Kidney (tissue), 22 donors: ENCODE measurements at places on chromosomes 7 and 10. TPM values are rescaled to one million over a fixed set of nuclear protein-coding genes. Genes with fewer than 3 reads are reported as not detected.

DNA sequence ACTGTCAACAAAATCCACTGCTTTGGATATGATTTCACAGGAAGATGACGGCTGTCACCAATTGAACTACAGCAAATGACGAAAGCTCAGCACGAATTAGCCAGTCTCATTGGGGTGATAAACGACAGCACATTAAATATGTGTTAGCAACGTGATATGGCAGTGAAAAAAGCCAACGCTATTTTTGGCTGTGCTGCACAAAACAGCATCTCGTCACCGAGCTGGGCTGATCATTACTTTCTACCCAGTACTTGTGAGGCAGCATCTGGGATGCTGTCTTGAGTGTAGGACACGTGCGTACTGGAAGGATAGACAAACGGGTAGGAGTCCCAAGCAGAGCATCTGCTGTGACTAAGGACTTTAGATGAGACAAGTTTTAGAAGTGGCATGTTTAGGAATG is 138.3 kb downstream of the EXOC4 start:
- DNase-seq = no peak

GRCh38 chr7:82624337-82624736 is 180.8 kb upstream of the CACNA2D1 start:
- DNase-seq = no peak

DNA sequence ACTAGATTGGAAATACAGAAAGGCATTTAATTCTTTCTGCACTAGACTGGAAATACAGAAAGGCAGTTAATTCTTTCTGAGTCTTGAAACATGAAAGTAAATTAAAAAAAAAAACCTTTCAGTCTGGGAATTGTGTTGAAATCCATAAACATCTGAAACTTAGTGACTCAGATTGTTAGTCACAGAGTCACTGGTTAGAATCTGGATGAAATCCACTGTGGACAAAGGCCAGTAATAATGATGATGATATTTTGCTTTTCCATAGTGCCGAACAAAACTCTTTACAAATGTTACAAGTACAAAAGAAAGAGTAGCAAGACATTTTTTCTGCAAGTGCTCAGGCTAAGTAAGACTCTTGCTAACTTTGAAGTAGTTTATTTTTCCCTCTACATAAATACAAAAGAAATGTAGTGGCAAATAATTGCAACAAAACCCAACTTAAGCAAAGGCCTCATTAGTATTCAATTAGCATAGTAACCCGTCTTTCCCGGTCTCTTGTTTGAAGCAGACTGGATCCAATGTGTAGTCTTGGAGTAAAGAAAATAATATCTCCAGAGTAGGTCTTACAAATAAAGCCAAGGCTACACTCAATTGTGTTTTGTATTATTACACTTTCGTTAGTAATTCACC is 5.8 kb upstream of the PRTFDC1 start:
- DNase-seq = no peak

TMEM273 gene
- polyA plus RNA-seq = 3.2 TPM

DNA sequence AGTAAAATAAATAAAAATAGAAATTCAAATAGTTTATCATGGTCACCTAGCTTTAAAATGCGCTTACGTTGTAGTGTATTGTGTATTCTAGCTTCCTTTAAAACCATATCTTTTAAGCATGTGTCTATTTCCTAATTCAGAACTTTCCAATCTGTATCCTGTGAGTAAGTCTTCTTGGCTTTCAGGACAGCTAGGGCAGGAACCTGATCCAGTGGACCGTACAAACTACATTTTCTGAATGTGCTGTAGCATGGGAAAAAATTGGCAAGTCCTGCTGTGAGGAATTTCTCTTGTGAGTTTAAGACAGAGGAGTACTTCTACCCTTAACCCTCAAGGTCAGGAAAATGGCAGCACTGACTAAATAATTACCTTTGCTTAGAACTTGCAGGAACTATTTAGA is 12.1 kb downstream of the OPN1SW start:
- DNase-seq = no peak

DNA sequence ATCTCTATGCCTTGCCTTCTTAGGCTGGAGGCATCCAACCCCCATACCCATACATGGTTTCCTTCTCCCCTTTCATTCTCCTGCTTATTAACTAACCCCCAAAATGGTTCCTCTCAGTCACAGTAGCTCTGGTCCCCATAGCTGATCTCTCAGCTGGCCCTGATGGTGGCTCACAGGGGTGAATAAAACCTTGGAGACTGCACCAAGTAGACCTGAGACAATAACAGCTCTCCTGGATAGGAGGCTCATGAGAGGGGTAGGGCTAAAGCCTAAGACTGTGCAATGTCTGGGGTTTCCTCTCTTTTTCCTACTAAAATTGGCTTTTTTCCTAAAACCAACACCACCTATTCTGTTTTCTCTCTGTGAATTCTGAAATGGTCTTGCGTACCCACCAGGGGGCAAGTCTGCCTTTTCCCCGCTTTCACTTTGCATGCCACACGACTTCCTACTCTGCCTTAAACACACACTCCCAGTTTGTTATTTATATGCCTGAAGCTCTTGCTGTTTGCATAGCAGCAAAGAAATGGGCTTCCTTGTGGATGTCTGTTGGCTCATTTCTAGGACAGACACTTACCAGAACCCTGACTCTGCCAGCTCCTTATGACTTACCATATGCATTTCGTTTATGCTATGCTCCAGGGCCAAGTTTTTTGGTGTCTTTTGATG is 18.4 kb upstream of the PON1 start:
- DNase-seq = no peak

GRCh38 chr10:5413012-5413938 is 918 bp downstream of the NET1 start:
- no peak for DNase-seq

DNA sequence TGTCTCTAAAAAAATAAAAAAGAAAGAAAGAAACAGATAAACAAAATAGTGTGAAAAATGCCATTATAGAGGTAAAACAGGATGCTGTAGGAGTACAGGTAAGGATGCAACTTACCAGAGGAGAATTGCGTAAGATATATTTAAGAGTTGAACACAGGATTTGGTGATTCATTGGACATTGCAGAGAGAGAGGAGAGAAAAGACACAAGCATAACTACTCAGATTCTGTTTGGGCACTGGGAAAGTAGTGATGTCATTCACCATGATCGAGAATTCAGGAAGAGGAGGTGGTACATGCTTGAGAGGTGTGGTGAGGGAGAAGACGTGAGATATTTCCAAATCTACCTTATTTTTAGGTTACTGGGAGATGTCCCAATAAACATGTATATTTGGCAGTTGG is 97.6 kb downstream of the AASS start:
- no peak for DNase-seq

DNA sequence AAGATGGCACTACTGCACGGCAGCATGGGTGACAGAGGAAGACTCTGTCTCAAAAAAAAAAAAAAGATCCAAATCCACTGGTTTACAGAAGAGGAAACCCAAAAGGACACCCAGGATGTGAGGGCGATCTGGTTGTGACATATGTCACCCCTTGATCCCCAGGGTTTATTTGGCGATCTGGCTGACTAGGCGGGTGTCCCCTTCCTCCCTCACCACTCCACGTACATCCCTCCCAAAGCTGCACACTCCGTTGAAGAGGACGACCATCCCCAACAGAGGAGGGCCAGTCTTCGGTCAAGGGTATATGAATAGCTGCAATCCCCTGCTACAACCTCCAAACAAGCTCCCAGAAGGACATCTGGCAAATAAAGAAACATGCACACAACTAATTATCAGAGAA is 111.6 kb downstream of the HTR5A start:
- DNase-seq = no peak

CCDC146 gene
- polyA plus RNA-seq = 8.8 TPM

DNA sequence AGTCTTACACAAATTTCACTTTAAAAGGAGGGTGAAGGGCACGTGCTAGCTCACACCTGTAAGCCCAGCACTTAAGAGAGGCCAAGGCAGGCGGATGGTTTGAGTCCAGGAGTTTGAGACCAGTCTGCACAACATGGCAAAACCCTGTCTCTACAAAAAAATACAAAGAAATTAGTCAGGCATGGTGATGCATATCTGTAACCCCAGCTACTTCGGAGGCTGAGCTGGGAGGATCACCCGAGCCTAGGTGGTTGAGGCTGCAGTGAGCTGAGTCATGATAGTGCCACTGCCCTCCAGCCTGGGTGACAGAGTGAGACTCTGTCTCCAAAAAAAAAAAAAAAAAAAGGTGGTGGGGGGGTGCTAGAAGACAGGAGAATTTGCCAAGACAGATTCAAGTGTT is 237.3 kb upstream of the KLF14 start:
- DNase-seq = no peak

DNA sequence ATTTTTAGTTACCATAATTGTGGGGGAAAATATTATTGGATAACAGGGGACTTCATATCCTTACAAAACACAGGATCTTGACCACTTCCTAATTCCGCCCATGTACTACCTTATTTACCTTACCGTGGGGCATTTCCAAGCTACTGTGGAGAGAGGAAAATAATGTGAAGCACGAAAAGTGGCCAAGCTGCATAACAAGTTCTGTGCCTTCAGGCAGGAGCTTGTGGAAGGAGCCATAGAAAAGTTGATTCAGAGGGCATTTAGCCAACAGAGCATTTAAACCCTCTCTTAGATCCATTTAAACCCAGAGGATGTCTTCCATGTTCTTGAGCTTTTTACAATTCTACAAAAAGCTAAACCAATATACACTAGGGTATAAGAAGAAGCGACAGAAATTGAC is 41.6 kb downstream of the DNAJB9 start:
- no peak for DNase-seq

GRCh38 chr10:99733366-99733765 is 1.3 kb downstream of the CUTC start:
- no peak for DNase-seq

DNA sequence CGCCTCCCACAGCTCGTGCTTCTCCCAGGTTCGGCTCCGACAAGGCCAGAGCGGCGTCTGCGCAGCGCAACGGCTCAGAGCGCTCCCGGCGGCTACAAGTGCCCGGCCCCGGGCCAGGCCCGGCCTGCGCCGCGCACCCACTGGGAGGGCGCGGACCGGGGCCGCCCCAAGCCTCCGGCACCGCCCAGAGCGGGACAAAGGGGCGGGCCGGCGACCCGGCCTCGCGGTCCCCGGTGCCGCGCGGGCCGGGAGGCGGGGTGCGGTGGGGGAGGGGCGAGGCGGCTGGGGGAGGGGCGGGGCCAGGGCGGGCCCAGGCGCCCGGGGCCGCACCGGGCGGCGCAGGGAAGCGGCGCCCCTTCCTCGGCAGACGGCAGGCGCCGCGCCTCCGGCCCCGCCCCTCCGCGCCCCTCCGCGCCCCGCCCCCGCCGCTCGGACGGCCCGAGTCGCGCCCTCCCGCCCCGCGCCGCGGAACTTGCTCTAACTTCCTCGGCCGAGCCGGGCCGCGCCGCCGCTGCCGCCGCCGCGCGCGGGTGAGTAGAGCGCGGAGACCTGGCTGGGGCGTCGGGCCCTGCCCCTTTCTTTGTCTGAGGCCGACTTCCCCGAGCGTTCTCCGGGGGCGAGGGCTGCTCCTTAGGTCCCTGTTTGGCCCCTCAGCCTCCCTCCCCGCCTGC is at the start of gene TSPAN14:
Gene TSPAN14 (plus strand): TSS at position 469 of the 671 bp plus-strand sequence. CDS start 34,924 bp downstream, outside the sequence.
- DNase-seq = peak; percentile 96

SPDYE18 gene
- polyA plus RNA-seq = not detected

SLC18A3 gene
- polyA plus RNA-seq = not detected

ZWINT gene
- polyA plus RNA-seq = 5.0 TPM

SH2B2 gene
- polyA plus RNA-seq = 4.5 TPM

DNA sequence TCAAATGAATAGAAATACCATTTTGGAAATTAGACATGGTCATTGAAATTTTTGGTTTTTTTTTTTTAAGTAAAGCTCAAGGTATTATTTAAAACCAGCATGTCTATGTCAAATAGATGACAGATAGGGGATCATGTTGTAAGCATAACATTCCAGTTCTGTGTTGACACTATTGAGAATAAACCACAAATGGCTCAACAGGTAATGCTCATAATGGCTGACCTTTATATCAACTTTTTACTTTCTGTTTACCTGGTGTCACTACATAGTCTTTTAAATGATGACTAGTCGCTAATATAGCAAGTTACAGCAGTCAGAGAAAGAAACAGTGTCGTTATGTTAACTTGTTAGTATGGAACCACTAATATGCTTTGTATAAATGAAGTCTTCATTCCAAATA is 616.0 kb downstream of the GATA3 start:
- DNase-seq = no peak

DNA sequence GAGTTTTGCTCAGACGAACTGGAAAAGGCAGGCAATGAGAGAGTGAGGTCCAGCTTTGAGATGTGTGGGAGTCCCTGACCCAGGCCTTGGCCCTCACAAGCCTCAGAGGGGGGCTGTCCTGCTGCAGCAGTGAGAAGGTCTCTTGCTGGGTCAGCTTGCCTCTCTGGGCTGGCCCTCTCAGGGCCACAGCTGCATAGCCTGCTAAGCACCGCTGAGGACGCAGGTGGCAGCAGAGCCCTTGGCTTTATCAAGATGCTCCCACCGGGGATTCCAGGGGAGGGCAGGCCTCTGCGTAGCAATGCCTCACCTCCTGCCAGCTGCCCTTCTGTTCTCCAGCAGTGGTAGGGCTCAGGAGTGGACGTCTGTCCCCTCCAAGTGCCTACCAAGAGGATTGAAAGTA is 128.7 kb downstream of the COBL start:
- peak; percentile 48 for DNase-seq

- peak; percentile 70 for DNase-seq
These were observed 460 bp downstream of the ANXA11 start for GRCh38 chr10:80204677-80205476.

SLC35G1 gene
- 2.6 TPM for polyA plus RNA-seq

DNA sequence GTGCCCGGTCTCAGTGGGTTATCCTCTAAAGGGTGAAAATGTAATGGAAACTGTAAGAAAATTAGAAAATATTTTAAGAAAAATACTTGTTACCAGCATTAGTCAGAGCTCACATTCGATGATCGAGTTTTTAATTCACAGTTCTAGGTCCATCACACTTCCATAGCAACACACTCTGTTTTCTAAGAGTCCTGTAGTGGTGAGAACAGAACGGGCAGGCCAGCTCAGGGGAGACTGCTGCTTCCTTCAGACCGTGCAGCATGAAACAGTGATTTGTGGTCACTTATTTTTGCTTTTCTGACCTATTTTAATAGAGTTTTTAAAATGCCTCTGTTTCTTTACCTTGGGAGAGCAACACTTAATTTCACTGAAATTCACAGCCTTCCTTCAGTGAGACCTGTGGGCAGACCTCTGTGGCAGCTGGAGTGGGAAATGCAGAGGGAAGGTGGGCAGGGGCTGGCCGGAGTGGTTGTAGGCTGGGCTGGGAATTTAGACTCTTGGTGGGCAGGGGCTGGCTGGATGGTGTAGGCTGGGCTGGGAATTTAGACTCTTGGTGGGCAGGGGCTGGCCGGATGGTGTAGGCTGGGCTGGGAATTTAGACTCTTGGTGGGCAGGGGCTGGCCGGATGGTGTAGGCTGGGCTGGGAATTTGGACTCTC is 1.5 kb downstream of the SUN1 start:
- no peak for DNase-seq

IL15RA gene
- 6.8 TPM for polyA plus RNA-seq

LIPF gene
- polyA plus RNA-seq = not detected

PILRA gene
- polyA plus RNA-seq = 15.4 TPM

DNA sequence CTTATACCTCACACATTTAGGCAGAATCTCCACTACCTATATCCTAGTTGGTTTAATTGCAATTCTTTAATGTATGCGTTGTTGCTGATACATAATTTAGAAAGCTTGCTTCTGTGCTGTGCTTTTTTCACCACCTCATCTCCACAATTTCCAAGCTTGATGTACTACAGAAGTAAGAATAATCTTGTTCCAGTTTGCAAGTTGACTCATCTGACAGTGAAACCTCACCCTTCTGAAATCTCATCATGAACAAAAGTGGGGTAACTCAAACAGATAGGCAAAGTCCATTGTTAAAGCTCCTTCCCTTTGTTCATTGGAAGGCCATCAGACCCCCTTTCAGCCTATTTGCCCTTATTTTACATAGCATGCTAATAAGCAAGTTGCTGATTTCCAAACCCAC is 13.6 kb downstream of the EIF4EBP2 start:
- DNase-seq = no peak

NAT16 gene
- not detected for polyA plus RNA-seq

GRCh38 chr10:10273661-10274060 is 744.0 kb upstream of the CELF2 start:
- DNase-seq = no peak
